ENCODE measurements at places on chromosomes 6 and 20.

DNA sequence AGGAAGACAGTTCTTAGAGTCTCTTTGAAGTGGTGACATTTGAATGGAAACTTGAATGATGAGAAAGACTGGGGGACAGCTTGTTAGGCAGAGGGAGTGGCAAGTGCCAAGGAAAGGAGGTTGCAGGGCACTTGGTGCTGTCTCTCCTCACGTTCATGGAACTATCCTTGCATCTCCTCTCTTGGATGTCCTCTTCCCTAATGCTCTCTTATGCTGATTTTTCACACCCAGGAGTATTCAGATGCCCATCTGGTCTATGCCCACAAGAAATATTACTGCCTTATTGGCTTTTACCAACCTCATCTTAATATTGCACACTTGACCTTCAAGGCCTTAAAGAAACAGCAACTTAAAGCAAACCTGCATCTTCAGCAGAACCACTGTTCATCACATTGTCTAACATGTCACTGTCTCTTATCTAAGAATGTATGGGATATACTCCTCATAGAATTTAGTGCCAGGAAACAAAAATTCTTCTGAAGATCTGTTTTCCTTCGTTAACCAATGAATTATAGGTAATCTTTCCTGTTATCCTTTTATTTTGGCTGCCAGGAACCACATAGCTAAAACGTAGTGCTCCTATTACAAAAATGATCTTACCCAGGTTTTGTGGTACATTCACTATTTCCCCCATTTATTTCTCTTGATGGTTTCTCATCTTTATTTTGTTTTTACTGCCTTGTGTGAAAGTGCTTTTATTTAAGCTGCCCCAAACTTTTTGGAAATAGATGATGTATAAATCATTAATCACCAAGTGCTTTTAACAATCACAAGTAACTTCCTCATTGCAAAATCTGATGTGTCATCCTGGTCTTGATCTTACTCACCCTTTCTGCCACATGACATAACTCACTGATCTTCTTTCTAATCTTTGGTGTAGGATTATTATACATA is 12.8 kb downstream of the RGS17 start:
- peak; percentile 75 for DNase-seq

DNA sequence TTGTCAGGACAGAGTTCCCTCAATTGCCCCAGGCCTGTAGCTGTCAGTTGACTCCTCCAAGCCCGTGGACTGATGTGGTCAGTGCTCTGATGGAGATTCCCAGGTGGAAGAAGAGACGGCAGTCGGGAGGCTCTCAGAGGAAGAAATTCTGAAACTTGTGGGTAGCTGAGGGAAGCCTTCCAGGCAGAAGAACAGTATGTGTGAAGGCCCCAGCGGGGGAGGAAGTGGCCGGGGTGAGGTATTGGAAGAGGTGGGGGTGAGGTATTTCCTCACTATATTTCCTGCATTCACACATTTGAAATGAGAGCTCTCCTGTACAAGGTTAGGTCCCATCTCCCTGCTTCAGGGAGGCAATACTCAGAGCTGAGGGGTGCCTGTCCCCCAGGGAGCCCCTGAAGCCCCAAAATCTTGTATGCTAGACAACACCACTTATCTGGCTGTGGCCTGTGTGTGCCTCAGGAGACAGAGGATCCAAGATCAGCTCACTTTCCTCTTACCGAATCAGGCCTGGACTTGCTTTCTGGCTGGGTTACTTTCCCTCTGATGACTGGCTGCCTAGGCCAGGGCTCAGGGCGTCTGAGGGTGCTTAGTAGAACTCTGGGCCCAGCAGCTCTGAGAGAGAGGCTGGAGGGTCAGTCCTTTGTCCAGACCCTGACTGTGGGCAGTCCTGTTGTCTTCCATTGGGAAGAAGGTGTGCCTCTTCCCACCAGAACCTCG is 49.3 kb upstream of the MYL9 start:
- DNase-seq, result no peak

DNA sequence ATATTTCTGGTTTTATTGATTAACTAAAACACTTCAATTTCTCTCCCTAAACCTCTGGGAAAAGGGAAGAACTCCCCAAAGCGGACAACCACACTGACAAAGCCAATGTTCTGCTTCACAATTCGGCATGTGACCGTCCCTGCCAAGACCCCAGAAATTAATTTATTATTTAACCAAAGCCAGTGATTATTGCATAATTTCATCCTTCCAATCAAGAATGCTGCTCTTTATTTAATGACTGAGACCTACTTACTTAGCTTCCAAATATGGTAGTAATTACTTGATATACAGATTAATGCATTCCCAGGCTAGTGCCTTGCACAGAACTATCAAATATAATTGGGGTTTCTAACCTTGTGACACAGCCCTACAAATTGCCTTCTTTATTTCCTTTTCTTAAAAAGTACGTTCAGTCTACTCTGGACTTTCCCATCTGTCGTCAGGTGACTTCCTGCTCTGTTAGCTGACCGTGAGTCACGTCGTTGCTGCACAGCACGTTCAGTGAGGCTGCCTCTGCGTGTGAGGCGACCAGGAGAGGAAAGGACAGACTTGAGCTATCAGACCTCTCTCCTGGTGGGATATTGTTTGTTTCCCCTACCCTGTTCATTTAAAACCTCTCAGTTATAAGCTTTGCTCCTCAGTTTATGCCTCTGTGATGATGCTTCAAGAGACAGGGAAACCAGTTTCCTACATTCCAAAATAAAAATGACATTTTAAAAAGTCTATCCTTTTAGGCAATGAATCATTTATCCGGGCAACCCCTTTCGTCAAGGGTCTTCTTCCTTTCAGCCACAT is 55.7 kb upstream of the TNFAIP3 start:
- DNase-seq, result peak; percentile 80

DNA sequence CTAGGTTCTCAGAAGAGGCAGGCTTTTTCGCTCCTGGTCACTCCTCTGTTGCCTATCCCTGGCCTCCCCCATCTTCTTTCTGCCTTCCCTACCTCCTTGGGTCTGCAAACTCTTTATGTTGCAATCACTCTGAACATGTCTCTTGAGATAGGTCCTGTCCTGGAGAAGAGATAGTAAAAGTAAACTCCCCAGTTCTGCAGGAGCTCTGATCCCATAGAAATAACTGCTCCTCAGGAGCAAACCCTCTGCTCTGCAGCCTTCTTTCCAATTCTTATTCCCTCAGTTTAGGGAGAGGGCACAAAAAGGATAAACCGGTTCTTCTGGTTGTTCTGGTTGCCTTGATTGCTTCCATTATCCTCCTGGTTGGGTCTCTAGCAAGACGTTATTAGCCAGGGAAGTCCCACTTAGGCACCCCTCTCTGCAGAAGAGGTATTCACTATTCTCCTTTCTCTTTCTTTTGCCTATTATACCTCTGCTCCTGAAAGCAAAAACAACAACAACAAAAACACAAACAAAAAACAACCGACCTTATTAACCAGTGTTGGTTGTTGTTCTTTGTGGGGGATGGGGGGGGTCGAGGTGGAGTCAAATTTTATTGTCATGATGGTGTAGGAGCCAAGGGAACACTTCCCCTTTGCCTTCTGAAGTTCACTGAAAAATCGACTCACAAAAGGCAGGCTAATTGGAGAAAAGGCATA is 973 bp downstream of the TRIM38 start:
- DNase-seq, result peak; percentile 72

GRCh38 chr20:12886618-12887363 is 122.0 kb upstream of the SPTLC3 start:
- DNase-seq, result no peak

- no peak for DNase-seq
Measured at GRCh38 chr6:169567819-169568218, 134.0 kb downstream of the WDR27 start.

GRCh38 chr6:95384988-95385387 is 192.3 kb upstream of the MANEA start:
- DNase-seq, result no peak

DNA sequence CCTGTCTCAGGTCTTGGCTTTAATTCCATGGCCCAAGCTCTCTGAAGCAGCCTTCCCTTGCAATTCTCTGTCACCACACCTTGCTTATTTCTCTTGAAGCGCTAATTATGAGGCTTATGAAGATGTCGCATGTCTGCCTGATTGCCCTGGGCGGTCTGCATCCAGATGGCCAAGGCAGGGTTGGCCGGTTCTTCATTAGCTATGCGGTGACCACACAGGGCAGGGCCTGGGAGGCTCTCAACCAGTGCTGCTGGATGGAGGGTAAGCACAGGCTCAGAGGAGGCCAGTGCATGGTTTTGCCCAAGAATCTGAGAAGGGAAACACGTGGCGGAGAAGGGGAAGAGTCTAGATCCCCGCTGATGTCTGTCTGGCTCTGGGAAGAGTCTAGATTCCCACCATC is 528.7 kb downstream of the CDH26 start:
- DNase-seq, result no peak

- no peak for DNase-seq
Measured at GRCh38 chr6:167031082-167031709, 32.0 kb downstream of the CEP43 start.

- DNase-seq, result no peak
Measured at GRCh38 chr6:33925936-33926335, 122.1 kb upstream of the MLN start.

GRCh38 chr6:53658992-53659391 is 6.6 kb downstream of the KLHL31 start:
- peak; percentile 38 for DNase-seq

- peak; percentile 60 for DNase-seq
Measured at GRCh38 chr6:82268301-82268846, 20.8 kb upstream of the IBTK start.

DNA sequence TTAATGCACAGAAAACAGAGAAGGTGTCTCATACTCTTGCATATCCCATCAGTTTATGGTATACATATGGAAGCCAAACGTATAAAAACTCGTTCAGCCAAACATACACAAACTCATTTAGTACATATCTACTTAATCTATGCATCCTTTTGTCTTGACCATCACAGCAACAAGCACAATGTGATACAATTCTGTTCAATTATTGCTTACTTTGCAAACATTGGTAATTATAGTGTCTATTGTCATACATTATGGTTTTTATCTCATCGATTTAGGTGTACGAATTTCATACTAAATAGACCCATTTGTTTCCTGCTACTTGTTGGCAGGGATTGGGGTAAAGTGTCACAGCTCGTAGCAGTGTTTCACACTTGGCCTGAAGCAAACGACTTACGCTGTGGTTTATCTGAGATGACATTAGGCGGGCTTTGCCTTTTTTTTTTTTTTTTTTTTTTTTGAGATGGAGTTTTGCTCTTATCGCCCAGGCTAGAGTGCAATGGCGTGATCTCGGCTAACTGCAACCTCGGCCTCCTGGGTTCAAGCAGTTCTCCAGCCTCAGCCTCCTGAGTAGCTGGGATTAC is 425.9 kb upstream of the JARID2 start:
- no peak for DNase-seq

DNA sequence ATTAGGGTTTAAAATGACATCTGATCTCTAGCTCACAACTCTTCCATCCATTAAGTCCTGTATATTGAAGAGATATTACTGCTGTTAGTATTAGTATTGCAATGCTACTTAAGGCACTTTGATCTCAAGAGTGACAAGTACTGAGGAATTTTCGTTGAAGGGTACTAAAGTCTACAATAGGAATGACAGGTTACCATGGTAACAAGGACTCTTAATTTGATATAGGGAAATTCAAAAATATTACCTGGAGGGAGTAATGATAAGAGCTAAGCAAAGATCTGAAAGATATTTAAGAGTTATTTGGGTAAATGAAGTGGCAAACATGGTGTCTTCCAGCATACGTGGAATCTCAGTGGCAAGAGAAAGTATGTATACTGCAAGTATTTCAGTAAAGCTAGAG is 518.0 kb upstream of the SLC35B3 start:
- DNase-seq, result no peak

- peak; percentile 91 for DNase-seq
Measured at GRCh38 chr6:50816115-50816675, 2.5 kb upstream of the TFAP2B start.

GRCh38 chr20:59194023-59194935 is 30.7 kb downstream of the ZNF831 start:
- no peak for DNase-seq

GRCh38 chr6:34525431-34526175 is 30.5 kb downstream of the SPDEF start:
- DNase-seq, result no peak

DNA sequence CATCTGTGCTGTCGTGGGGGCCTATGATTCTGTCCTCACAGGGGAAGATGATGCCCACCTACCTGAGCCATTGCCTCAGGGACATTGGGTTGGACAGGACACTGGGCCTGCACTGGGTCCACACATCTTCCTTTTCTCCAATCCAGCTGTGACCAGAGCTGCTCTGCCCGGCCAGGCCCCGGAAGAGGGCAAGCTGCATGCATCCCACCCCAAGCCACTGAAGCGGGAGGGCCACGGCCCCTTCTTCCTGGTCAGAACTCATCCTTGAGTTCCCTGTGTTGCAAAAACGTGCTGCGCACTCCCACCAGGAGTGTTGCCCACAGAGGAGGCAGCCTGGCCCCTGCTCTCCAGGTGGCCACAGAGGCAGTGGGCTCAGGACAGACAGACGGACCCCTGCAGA is 38.2 kb downstream of the SPDEF start:
- DNase-seq, result no peak
